ENCODE measurements at places on chromosomes 12 and 14.

GRCh38 chr12:129351481-129351880 lies 498.2 kb downstream of the GLT1D1 start:
- no peak for DNase-seq

DNA sequence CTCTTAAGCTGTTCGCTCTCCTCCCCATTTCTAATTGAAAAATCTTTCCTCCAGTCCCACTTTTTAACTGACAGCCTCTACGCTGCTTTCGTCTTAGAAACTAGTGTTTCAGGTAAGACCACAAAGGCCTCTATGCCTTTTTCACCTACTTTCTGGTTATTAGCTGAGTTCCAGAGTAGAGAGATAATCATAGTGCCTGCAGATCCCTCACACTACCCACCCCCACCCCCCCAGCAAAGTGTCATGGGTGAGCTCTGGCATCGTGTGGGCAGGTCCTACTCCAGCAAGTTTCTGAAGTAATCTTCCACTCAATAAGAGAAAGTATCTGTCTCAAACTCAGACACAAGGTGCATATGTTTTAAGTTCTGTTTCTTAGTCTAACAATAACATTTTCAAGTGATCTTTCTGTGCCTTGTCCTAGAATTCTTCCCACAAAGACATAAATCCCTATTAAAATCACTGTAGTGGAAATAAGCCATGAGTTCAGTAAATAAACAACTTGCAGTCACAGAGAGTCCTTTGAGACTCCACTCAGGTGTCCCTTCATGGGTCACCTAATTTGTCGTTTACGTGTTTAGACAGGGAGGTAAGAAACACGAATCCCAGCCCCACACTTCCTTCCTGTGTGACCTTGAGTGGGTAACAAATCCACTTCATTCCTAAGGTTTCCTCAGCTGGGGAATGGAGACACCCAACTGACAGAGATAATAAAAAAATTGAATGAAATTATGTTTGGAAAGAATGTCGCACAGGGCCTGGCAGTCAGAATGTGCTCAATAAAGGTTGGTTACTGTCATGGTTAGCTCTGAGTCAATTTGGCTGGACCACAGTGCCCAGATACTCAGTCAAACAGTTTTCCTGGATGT lies 228.9 kb upstream of the CAND1 start:
- peak; percentile 24 for DNase-seq

- peak; percentile 50 for DNase-seq
Observed at GRCh38 chr12:113334786-113335539, at the start of gene SLC8B1. Gene SLC8B1, minus strand, starts transcription at chr12:113335109. Its CDS starts 2,231 bp downstream, at chr12:113332878.

DNA sequence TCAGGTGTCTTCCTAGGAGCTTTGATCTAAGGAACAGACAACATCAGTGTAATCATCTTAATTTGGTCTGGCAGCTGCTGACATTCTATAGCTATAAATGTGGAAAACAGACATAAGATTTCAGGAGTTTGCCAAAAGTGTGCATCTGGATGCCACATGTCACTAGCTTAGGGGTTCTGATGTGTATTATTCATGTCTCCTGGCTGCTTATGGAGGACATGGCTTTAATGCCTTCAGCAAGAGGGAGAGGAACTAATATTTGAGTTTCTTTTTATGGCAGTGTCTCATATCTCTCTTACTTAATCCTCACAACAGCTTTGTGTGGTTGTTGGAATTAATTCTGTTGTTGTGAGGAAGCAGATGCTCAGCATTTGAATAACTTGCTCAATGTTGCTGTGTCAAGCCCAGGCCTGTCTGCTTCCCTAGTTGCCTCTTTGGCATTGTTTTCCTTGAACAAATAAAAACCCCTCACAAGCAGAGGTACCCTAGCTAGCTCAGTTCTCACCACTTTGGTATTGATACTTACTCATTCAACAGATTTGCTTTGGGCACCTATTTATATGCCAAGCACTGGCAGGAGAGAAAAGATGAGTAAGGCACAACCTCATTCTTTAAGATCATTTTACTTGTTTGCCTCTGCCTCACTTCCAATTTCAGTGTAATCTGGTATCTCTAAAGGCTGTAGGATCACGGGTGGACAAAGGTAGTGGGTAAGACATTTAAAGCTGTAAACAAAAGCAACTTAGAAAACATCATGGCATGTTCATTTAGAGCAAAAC lies 39.8 kb upstream of the EID3 start:
- DNase-seq, result peak; percentile 79

DNA sequence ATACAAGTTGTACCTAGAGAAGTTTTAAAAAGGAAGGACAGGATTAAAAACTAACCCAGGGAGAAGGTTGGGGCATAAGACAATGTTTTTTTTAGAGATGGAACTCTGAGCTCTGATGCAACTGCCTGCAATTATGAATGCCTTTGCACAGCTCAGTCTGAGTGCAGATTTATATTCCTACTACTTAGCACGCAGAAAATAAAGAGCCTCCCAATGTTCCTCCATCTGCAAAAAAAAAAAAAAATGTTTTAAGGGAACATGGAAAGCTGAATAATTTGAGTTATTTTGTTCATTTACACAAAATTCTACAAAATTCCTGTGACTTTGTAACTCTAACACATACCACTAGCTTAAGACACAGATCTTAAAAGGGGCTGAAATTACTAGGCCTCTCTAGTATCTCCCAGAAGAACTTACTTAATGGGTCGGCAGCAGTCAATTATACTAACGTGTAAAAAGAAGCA lies 15.7 kb downstream of the CLIP1 start:
- no peak for DNase-seq

- DNase-seq, result no peak
Observed at GRCh38 chr12:131943389-131943788, 6.4 kb upstream of the EP400 start.

DNA sequence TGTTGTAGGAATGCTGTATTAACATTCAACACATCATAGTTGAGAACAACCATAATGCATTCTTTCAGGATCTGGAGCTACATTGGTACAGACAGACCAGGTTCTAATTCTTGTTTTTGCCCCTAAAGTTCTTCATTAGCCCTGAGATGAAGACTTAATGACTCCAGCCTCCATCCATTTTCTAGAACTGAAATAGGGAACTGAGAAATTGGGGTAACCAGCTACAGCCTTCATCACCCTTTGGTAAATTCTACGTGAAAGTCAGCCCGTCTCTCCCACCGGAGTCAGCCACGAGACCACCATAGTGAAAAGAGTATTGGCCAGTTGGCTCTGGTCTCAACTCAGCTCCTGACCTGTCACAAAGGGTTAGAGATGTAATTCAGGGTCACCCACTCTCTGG lies 164.0 kb downstream of the NUAK1 start:
- DNase-seq, result no peak

- no peak for DNase-seq
Observed at GRCh38 chr12:65607401-65607841, 216.9 kb upstream of the HMGA2 start.

DNA sequence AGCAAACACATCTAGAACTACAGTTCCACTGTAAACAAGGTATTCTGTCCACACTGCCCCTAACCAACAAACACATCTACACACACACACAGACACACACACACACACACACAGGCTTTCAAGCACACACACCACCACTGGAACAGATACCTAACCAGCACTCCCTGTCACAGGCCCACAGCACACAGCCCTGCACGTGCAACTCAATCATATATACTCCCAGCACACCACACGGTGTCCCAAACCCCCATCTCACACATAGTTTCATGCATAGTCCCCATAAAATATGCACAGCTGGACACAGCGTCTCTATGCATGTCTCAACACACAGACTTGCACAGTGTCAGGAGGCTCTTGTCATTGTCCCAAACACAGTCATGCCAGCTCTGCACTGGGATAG lies 27.6 kb downstream of the KRT8 start:
- DNase-seq, result no peak

GRCh38 chr12:118017926-118018325 lies 1.4 kb downstream of the RFC5 start:
- no peak for DNase-seq

DNA sequence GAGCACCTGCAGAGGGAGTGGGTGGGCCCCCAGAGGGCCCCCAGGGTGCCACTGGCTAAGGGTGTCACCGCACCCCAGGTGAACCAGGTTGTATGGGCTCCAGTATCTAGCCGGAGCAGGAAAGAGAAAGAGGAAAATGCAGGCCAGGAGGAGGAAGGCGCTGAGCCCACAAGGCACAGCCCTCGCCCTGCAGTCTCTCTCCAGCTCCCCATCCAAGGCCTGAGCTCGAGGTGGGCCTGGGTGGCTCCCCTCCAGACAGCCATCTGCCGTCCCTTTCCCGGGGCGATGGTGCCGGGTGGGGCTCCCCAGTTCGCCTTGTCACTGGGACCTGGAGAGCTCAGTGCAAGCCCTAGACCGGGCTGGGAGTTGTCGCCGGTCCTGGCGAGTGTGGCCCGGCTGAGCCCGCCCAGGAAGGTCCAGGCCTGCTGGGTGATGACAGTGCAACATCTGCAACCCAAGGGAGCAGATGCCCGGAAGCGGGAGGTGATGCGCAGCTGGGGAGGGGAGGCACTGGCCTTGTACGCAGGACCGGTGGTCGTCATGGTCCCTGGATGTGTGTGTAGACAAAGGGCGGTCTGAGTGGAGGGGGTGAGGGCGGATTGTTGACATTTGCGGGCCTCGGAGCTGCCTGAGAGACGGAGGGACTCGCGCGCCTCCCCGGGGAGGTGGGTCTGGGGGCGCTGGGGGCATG lies 716 bp downstream of the TMEM179 start:
- peak; percentile 49 for DNase-seq

DNA sequence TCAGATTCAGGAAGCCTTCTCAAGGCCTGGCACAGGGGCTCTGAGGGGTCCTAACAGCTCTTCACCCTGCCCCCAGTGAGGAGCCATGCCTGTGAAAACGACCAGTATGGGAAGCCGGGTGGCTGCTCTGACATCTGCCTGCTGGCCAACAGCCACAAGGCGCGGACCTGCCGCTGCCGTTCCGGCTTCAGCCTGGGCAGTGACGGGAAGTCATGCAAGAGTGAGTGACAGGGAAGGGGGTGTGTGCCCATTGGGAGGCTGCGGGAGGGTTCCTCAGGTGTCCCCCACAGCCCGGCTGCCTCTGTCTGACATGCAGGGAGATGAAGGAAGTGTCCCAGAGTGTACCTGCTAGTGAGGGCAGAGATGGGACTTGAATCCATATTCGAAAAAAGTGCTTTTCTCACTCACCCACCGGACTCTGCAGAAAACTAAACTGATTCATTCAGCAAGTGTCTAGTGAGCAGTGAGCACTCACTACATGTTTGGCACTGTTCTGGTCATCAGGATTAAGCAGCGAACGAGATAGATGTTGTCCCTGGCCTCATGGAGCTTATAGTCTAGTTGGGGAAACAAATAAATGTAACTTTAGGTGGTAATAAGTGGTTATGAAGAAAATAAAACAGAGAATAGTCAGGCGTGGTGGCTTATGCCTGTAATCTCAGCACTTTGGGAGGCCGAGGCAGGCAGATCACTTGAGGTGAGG lies 9.4 kb upstream of the LRP1-AS start:
- no peak for DNase-seq

Data from DMS79 treated with DMSO at 0.1 percent for 48 hours (cell line).